ENCODE measurements at places on chromosomes 6 and 20.
A peak's percentile ranks its signal among the peaks of the same experiment; 100 is the strongest.

DNA sequence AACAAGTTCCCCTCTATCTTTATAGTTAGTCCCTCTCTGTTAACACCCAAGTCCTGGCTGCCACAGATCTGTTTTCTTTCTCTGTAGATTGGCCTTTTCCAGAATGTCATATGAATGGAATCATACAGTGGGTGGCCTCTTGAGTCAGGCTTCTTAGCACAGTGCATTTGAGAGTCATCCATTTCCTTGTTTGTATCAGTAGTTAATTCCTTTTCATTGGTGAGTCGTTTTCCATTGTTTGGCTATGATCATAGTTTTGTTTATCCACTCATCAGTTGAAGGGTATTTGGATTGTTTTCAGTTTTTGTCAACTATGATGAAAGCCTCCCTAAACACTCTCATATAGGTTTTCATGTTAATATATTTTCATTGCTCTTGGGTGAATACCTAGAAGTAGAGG lies 248.3 kb downstream of the ARID1B start:
- no peak for DNase-seq

DNA sequence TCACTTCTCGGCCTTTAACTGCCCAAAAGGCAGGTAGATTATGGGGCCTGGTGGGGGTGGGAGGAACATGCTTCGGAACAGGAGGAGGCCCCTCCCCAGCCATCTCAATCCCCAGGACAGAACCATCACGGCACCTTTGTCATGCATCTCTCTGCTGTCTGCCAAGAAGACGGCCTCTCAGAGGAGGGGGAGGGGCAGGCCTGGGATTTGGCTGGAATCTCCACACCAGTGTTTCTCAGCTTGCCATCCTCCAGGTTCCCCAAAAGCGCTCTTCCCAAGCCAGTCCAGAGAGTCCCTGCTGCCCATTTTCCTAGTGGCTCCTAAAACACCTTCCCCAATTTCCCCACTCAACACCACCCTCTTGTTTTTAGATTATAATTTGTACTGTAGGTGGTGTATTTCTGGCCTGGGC lies 2.5 kb upstream of the POU5F1 start:
- DNase-seq = no peak

- no peak for DNase-seq
These were observed 57.7 kb downstream of the PPP1R14C start for GRCh38 chr6:150200428-150201100.

DNA sequence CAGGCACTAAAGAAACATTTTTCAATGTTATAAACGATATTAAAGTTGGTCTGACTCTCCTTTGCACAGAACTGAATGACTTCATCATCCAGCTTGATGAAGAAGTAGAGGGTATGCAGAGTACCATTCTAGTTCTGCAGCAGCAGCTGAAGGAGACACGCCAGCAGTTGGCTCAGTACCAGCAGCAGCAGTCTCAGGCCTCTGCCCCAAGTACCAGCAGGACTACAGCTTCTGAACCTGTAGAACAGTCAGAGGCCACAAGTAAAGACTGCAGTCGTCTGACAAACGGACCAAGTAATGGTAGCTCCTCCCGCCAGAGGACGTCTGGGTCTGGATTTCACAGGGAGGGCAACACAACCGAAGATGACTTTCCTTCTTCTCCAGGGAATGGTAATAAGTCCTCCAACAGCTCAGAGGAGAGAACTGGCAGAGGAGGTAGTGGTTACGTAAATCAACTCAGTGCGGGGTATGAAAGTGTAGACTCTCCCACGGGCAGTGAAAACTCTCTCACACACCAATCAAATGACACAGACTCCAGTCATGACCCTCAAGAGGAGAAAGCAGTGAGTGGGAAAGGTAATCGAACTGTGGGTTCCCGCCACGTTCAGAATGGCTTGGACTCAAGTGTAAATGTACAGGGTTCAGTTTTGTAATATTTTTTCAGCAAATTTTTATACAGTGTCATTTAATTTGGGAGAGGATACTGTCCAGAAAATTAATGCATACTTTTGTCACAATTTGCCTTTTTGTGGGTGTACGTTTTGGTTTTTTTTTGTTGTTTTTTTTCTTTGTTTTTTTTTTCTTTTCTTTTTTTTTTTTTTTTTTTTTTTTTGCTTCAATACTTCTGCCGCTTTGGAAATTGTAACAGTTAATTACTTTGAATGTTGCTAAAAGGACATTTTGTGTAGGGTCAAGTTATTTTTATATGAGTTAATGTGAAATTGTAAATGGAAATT lies 6.6 kb upstream of the ACAT2 start:
- no peak for DNase-seq

- DNase-seq = no peak
These were observed 68.9 kb upstream of the TULP1 start for GRCh38 chr6:35581633-35582032.

DNA sequence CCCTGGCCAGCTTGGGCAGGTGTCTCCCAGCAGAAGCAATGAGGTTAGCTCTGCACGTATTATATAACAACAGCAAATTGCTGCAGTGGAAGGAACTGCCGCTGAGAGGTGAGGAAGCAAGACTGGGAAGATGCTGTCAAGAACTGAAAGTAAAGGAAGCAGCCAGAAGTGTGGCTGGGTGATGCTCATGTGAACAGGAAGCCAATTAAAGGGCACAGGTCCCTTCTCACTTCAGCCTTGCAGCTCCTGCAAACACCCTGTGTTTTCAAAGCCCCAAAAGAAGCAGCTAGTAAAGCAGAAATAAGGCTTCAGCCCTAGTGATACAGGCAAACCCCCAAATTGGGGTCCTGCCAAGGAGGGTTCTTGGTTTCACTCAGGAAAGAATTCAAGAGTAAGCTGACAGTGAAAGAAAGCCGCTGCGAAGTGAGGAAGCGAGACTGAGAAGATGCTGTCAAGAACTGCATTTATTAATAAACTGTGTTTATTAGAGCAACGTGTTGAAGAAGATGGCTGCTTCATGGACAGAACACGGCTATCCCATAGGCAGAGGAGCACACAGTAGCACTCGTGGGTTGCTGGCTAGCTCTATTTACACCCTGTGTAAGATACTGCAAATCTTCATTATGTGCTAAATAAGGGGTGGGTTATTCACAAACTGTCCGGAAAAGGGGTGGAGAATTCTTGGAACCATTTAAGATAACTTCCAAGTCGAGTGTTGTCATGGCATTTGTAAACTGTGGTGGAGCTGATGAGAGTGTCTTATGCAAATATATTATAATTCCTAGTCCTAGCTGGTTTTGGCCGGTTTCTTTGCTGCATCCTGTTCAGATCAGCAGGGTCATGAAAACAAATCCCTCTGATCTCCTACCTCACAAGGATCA lies 152.2 kb downstream of the LINC00237 start:
- no peak for DNase-seq

- DNase-seq = peak; percentile 35
These were observed 816 bp upstream of the MAN1A1 start for GRCh38 chr6:119350202-119350951.

DNA sequence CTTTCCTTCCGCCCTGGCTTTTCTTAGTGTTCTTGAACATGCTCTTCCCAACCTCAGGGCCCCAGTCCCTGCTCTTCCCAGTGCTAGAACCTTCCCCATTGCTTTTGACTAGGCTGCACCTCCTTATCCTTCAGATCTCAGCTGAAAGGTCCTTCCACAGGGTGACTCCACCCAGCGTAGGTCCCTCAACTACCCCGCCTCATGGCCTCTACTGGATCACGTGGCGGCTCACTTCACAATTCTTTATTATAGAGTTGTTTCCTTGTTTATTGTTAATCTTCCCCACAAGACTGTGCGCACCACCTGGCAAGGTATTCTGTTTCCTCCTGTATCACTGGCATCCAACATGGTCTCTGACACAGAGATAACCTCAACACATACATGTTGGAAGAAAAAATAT lies 31.2 kb downstream of the TTLL9 start:
- DNase-seq = no peak

- no peak for DNase-seq
These were observed 11.8 kb downstream of the TCF15 start for GRCh38 chr20:598133-598850.

DNA sequence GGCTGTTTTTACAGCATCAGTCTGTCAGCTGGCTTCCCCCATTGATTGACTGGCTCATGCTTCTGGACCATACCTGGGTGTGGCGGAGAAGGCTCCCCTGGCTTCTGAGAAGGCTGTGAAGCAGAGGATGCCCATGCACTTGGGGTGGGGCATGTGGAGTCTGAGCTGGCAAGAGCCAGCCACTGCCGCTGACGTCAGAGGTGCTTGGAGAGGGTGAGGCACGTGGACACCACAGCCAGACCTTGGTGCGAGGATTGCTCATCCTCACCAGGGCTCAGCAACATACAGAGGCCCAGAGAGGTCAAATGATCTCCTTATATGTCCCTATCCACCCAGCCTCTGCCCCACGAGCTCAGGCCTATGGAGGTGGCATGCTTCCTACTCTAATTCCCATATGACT lies 211.2 kb upstream of the PMEPA1 start:
- no peak for DNase-seq
